ENCODE measurements at places on chromosomes 11 and 22.

DNA sequence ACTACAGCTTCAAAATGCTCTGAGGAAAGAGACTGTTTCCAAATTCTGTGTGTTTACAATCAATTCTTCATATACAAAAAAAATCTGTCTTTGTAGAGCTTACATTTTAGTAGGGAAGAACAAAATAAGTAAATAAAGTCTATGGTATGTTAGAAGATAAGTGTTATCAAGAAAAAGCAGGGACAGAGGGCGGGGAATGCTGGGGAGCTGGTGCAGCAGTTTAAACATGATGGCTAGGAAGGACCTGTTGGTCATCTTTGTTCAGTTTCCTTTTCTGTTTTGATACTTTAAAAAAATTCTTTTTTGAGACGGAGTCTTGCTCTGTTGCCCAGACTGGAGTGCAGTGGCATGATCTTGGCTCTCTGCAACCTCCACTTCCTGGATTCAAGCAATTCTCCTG, 16.1 kb downstream of the TMEM25 start:
- no peak for DNase-seq

GRCh38 chr11:58958500-58958899, 19.2 kb downstream of the GLYATL1 start:
- DNase-seq: no peak

DNA sequence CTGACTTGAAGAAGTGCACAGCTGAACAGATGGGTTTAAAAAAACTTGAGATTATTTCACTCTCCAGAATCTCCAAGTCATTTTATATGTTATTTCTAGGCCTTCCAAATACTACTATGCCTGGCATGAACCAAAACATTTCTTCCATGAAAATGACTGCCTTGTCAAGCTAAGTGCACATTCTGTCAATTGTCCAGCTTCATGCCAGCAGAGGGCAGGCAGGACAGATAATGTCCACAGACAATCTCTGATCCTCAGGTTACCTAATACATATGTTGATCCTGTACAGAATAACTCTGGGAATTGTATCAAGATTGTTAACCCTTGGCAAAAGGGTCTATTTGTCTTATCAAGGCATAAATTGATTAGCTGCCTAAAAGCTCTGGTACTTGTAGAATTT, 229.5 kb downstream of the AASDHPPT start:
- DNase-seq: no peak

DNA sequence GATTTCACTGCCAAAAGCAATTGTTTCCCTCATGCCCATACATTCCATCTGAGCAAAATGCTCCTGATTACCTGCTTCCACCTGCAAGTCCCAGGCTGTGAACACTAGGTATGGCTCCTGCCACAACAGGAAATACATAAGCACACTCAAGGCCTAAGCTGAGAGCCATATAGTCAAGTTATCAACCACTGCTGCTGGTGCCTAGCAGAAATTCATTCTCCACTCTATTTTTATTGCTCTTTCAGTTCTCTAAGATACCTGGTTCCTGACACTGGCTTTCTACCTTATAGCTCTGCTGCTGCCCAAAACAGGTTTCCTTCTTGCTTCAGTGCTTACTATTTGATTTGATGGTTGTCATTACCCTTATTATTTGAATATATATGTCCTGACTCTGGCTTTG, 31.6 kb downstream of the SLC36A4 start:
- DNase-seq: no peak

DNA sequence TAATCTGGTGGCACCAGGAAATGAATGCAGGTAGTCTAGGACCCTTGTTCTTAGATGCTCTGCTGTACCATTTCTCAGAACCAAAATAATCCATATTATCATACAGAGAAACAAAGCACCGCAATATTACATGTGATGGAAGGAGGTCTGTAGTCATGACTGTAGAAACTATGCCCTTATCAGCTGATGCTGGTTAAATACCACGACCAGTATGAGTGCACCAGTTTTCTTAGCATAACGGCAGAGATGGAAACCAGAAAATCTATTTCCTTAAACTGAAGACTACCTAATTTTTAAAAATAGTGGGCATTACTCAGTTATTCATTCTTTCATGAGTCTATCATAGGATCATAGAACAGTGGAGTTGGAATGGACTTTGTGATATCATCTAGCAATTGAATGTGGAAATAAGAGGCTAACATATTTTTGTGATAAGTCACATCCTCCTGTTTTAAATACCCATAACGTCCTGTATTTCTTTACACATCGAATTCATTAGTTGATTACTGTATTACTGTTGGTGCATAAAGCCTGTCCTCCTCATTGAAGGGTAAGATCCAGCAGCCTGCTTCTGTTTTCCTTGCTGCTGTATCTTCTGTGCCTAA, 15.1 kb downstream of the JHY start:
- DNase-seq: no peak

GRCh38 chr11:5151713-5152153, 2.8 kb downstream of the OR52A1 start:
- DNase-seq: no peak

- DNase-seq: no peak
Observed at GRCh38 chr11:95299078-95299679, 68.2 kb upstream of the SESN3 start.

DNA sequence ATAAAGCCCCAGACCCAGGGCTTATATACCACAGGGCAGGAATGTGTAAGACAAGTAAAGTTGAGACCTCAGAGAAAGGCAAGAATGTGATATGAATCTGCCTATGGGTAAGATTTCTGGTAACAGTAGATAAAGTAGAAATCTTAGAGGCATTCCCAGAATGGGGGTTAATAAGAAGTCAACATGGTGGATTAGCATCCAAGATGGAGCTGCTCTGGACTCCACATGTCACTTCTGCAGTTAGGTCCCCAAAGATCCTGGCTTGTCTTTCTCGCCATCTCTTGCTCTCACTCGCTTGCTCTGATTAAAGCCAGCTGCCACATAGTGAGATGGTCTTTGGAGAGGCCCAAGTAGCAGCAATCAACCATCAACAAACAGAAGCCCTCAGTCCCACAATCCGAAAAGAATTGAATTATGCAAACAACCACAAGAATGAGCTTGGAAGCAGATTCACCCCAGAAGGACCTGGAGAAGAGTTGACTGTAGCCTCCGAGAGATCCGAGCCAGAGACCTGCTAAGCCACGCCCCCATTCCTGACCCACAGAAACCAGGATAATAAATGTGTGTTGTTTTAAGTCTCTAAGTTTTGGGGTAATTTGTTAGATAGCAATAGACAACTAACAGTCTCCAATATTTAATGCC, 5.4 kb upstream of the C11orf86 start:
- no peak for DNase-seq

DNA sequence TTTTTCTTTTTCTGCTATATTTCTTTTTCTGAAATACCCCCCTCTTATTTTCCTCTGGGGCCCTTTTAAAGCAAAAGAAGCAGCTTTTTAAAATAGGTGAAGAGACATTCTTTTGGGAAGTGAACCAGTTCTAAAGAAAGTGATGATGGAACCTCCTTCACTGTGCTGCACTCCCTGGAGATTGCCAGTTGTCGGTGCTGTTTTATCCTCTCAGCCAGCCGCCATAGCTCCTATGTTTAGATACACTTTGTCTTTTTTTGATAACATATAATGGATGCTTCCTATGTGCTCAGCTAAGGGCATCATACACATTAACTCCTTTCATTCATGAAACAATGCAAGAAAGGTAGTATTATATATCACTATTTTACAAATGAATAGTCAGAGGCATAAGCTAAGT, 14.0 kb downstream of the CFAP300 start:
- DNase-seq: no peak

DNA sequence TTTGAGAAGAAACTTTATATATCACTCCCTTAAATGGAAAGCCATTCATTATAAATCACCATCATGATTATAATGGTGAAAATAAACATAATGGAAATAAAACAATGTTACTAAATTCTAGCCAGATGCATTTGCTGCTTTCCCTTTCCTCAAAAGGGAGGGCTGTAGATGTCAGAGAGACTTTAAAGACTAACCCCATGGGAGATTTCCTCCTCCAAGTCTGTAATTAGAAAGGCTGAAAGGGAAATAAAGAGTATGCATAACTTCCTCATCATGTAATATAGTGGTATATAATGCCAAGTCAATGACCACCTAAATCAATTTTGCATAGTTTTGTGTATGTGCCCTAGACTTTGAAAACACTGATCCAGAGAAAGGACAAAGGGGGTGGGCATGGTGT, 6.4 kb downstream of the CD6 start:
- DNase-seq: no peak

DNA sequence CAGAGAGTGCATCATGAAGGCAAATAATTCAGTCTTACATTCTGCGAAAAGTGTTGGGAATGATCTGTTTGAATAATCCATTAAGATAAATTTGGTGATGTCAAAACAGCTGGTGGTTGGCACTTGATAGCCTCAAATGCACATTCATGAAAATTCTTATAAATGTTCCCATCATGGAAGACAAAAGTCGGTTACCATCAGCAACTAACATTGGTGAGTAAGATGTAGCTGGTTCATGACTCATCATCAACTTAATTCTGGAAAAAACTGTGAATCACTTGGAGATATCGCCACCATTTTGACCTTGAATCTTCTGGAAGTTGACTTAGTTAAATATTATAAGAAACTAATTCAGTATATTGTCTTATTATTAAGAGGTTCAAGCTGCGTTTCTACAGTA, 11.2 kb downstream of the CRYBB1 start:
- DNase-seq: no peak

DNA sequence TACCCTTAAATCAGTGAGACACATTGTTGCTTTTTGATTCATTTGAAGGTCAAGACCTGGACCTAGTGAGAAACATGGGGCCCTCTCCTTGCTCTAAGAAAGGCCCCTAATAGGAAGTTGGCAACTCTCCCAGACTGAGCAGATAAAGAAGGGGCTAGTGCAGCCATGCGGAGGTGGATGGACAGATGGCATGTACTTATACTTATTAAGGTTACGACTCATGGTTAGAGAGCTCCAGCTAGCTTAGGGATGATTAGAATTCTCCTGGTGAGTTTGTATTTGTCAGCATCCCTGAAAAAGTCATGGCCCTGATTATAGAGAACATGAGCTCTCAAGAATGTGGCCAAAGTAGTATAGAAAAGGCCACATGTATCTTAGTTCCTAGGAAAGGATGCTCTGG, 112.1 kb upstream of the BDNF start:
- no peak for DNase-seq

DNA sequence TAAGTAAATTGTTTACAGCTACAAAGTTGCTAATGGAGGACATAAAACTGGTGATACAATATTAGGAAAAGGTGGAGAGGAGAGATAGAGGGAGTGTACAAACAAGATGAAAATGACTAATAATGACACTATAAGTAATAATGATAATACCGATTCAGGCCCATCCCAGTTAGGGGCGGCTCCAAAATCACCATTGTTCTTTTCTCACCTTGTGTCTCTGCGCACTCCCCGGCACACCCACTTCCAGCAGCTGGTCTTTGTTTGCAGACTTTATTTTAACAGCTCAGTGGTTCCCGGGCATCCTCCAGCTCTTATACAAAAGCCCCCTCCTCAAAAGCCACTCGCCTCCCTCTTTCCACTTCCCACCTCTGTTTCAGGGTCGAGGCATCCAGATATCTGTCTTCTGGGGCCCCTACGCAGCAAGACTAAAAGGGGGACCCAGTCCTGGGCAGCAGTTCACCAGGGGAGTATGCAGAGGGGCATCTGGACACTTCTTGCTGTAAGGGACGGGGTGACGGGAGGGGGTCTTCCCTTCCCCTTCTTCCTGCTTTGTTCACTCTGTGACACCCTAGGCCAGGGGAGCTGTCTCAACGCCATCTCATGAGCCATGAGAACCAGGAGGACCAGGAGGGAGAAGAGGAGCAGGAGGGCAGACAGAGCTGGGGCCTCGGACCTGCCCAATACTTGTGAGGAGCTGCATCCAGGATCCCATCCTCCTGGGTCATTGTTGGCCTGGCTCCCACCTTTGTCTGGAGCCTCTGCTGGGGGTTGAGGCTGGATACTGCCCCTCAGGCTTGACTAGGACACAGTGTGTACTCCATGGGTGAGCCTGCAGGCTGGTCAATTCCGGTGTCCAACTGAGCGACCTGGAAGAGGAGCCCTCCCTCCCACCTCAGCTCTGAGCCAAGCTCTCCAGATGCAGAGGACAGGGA, 2.7 kb downstream of the APOL2 start:
- DNase-seq: no peak

DNA sequence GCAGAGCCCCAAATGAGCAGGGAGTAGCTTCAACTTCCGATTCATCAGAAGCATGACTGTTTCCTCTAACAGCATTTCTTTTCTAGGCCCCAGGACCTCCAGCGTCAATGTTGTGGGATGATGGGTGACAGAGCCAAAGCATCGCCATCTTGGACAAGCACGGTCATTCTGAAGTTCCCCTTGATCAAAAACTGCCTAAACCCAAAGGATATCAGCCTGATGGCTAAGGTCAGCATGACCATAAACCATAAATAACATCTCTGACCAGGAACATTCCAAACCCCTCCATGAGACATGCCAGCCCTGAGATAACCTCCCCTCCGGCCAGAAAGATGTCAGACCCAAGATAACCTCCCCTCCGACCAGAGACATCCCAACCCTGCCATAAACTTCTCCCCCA, 28.8 kb upstream of the TREH start:
- no peak for DNase-seq

All from left lobe of liver (tissue), 2 donors.